ENCODE measurements at places on chromosomes 3 and 15.

DNA sequence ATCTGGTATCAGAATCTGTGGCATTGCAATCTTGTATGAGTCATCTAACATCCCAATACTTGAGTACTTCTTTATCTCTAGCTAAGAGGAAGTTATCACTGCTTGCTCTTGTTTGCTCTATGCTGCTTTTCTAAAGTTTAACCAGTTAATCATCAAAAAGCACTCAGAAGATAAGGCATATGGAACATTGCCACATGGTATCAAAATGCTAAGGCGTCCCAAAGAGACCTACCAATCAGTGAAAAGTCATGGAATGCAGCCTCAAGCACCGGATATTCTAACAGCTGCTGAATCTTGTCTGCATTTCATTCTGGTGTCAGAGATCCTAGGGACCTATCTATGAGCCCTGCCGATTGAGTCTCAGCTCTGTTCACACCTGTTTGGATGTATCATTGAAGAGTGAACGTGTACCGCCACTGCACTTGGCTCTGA, 192.8 kb downstream of the ARPP21 start:
- no peak for DNase-seq

GRCh38 chr3:181076558-181076957, 87.0 kb upstream of the DNAJC19 start:
- DNase-seq: no peak

- DNase-seq: no peak
Observed at GRCh38 chr15:65248511-65249255, 37.4 kb upstream of the CILP start.

- no peak for DNase-seq
Observed at GRCh38 chr3:106239195-106239697, 370.4 kb upstream of the CBLB start.

- no peak for DNase-seq
Observed at GRCh38 chr3:51968170-51968775, 1.0 kb upstream of the PCBP4 start.

GRCh38 chr15:89335298-89336041, 846 bp upstream of the POLG start:
- no peak for DNase-seq

- DNase-seq: no peak
Observed at GRCh38 chr15:76209942-76210341, 101.3 kb downstream of the ETFA start.

- no peak for DNase-seq
Observed at GRCh38 chr3:16370872-16371740, 106.1 kb downstream of the OXNAD1 start.

DNA sequence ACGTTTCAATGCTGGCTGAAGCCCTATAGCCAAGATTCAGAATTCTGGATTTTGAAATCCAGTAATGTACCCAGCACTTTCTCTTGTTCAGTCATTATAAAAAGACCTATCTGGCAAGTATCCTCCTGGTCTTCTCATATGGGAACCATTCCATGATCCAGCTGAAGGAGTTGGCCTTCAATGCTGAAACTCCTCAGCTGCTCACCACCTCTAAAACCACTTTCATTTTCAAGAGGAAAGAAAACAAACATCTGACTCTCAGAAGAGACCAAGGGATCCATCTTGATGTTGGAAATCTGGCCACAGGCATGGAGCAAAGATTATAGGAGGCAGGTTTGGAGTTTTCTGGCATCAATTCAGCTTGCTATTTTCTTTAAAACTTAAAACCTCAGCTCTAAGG, 235.4 kb downstream of the FMN1 start:
- DNase-seq: no peak

- DNase-seq: no peak
Observed at GRCh38 chr3:9247361-9247940, 2.0 kb downstream of the SRGAP3 start.

DNA sequence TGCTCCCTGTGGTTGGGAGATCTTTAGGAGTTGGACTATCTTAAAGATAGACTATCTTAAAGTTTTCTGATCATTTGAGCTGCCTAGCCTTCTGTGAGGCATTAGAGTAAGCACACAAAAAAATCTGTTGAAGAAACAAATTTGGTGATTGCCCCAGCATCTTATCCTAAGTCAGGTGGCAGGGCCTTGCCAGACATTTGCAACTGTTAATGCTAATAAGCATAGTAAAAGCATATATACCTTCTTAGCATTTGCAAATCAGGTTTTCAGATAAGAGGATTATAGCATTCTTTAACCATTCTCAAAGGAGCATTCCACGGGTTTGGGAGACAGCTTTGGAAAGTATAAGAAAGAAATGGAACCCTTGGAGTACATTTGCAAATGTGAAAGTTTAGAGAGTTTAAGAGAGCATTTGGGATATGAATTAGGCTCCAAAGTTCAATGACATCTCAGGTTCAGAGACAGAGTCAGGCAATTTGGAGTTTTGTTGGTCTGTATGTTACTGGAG, 61.0 kb downstream of the SEMA6D start:
- no peak for DNase-seq

GRCh38 chr3:99624496-99625236, 13.7 kb upstream of the COL8A1 start:
- DNase-seq: no peak

DNA sequence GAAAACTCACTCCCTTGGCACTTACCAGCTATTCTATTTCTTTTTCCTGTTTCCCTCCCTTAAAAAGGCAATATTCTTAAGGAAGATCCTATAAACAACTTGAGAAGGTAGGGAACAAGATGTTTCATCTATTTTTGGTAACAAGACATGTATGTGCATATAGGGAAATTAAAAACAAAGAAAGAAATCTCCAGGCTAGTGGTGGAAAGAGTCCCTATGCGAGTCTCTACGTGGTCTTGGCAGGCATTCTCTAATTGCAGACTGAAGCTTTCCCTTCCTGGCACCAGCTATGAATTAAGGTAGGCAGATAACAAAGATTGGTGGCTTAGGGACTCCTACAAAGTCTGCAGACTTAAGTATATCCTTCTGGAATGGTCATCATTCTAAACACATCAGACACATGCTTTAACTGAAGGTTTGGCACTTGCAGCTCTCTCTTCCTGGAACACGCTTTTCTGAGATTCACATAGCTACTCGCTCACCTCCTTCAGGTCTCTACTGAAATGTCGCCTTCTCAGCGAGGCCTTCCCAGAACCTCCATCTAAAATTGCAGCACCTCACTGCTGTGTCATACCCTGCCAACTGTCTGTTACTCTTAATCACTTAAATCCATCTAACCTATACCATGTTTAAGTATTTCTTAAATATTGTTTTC, 336.0 kb downstream of the VGLL3 start:
- DNase-seq: no peak

GRCh38 chr15:52464478-52464877, 64.2 kb downstream of the MYO5A start:
- no peak for DNase-seq

DNA sequence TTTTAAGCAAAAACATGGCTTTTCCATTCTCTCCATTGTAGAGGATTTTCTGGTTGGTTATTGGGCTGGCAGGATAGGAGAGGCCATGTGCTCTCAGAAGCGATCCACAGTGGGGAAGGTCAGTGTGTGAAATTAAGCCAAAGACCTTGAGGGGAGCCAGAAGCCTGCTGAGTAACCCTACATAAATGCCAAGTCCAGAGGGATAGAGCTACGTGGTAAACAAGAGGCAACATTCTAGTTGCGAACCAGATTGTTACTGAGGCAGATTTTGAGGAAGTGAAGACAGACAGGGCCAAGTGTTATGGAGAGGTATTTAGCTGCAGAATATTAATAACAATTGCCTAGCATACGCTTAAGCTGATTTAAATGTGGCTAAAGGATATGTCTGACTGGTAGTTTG, 592.8 kb upstream of the GBE1 start:
- DNase-seq: no peak

DNA sequence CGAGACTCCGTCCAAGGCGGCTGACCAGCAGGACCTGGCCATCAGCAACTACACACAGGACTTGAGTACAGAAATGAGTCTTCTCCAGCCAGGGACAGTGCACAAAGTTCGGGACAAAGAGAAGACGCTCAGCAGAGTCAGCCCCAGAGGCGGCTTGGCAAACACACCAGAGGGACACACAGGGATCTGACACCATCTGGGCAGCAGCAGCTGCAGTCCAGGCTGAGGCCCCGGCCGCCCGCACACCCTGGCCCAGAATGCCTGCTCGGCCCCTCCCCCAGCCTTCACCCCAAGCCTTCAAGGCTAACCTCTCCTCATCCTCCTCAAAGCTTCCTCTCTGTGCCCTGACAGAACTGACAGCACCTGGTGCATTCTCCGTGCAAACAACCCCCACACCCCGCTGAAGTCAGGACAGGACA, 61.1 kb downstream of the XXYLT1 start:
- no peak for DNase-seq

Measured in stimulated activated CD8-positive, alpha-beta memory T cell treated with anti-CD3 and anti-CD28 coated beads, Interleukin-7, amount 100 ng/mL, for 24 hours (primary cell).